ENCODE measurements at places on chromosomes 16 and 17.

- no peak for DNase-seq
These were observed 109.9 kb downstream of the VPS53 start for GRCh38 chr17:604765-605164.

GRCh38 chr17:4235372-4236279 is 28.2 kb downstream of the ANKFY1 start:
- DNase-seq, result no peak

DNA sequence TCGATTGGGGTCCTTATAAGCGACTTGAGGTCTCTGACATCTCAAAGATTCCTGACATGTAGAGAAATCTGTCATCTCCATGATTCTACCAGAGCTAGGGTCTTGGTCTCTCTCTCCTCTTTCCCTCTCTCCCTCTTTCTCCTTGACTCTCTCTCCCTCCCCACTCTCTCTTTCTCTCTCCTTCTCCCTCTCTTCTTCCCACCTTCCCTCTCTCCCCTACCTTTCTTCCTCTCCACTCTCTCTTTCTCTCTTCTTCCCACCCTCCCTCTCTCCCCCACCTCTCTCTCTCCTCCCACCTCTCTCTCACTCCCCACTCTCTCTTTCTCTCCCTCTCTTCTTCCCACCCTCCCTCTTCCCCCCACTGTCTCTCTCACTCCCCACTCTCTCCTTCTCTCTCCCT is 32.6 kb downstream of the B4GALNT2 start:
- DNase-seq, result no peak

GRCh38 chr16:78877114-78877655 is 723.4 kb downstream of the MAF start:
- no peak for DNase-seq

DNA sequence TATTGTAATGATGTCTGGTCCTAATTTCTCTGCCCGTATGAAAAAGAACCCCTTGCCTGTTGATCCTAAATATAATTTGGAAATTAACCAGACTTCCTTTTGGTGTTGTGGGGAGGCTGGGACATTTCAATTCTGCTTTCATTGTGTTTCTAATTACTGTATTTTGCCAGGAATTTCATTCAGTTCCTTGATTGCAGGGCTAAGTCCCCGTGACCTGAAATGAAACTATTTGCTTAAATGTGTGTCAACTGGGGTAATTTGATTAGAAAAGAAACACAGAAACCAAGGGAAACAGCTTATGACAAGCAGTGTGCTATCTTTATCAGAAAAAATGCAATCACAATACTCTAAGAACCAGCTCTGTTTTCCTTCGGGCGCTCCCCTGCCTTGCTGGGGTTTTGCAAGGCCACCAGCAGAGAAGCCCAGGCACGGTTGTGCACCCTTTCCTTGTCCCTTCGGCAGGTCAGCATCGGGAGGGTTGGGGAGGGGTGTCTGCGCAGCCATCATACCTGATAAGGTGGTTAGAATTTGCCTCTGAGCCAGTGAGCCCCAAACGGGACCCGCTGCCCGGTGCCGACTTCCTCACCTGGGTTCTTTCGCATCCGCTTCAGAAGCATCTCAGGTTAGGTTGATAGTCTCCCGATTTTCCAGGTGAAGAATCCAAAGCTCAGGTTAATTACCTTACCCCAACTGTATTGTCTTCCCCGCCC is 19.4 kb downstream of the KLHL36 start:
- DNase-seq, result no peak

DNA sequence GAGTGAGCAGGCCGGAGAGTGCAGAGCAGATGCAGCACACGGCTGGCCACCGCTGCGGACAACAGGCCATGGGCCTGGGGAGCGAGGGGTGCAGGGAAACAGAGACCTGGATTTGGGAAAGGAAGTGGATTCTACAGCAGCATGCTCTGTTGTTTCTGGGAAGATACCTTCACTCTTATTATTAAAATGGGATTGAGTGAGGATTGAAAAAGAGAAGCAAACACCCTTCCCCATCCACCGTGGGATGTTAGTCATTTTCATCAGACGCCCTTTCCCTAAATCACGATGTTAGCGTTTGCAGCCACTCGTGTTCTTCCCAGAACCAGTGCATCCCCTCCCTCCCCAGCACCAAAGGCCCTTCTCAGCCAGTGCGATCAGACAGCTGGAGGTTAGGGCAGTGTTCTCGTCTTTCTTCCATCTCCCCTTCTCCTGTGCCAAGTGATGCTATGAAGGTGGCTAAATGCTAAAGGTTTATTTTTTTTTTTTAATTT is 196.5 kb upstream of the CHMP6 start:
- no peak for DNase-seq

DNA sequence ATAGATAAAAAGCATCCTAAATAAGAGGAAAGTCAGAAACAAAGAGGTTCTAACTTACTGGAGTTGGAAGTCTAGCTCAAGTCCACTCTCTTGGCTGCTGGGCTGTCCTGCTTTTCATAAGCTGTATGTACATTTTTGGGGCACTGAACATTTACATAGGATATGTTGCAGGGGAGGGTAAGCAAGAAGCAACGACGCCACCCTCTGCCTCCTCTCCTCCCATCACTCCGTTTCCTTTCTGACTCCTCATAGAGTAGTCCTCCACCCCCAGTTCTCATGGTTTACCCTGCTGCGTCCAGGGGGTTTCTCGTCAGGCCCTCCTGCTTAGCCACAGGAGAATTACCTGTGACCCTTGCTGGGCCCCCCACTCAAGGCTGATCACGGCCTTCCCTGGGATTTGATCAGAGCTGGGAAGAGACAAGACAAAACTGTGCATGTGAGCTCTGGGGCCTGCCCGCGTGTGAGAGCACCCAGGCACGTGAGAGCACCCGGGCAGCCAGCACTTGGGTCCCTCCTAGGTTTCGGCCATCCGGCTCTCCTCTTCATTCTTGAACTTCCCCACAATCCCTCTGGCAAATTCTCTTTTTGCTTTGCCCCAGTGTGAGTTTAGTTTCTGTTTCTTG is 37.1 kb downstream of the TMEM11 start:
- DNase-seq, result no peak

DNA sequence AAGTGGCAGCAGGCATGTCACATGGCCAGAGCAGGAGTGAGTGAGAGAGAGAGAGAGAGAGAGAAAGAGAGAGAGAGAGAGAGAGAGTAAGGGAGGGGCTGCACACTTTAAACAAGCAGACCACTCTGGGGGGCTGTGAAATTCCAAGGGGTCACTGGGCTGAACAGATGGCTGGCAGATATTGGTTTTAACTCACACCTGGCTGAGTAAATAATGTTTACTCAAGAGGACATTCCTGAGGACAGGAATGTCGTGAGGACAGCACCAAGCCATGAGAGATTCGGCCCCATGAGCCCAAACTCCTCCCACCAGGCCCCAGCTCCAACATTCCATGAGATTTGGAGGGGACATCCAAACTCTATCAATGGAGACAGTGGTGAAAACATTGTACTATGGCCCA is 269.7 kb downstream of the CBLN1 start:
- DNase-seq, result no peak

DNA sequence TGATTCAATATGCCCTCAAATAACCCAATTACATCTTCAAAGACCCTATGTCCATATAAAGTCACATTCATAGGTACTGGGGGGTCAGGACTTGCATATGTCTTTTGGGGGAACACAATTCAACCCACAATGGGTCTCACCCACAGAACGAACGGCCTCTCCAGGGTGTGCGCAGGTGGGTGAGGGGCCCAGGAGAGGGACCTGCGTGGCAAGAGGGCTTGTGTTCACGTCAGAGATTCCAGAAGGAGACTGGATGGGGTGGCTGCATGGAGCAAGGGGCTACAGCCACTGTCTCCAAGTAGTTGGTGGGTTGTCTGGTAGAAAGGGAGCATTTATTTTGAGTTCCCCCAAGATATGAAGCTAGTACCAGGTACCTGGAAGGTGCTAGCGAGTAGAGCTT is 212.2 kb downstream of the SEC14L1 start:
- peak; percentile 40 for DNase-seq

GRCh38 chr17:57975044-57975443 is 13.0 kb downstream of the VEZF1 start:
- no peak for DNase-seq

- no peak for DNase-seq
These were observed 37.4 kb downstream of the CDH13 start for GRCh38 chr16:82664181-82664580.

DNA sequence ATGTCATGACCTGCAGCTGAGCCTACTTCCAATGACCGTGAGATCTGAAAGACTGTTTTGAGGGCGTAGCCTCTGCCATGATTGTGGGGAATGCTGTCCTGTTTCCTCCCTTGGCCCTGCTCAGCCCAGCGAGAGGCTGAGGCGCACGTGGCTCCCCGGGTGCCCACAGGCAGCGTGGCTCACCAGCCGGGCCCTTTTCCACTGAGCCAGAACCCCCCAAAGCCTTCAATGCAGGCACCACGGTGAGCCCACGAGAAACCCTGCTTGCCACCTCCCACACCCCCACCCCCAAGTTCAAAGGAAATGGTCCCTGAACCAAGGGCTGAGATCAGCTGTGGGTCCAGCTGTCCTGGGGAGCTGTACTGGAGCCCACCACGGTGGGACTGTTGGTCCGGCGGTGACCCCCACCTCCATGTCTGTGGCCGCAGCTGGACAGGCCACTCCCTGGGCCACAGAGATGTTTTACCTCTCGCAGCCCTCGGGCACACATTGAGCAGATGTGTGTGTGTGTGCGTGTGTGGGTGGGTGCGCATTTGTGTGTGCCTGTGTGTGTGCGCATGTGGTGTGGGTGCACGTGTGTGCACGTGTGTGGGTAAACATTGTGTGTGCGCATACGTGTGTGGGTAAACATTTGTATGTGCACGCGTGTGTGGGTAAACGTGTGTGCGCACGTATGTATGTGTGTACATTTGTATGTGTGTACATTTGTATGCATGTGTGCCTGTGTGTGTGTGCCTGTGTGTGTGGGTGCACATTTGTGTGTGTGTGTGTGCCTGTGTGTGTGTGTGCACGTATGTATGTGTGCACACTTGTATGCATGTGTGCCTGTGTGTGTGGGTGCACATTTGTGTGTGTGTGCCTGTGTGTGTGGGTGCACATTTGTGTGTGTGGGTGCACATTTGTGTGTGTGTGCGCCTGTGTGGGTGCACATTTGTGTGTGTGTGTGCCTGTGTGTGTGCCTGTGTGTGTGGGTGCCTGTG is 5.0 kb upstream of the MC1R start:
- no peak for DNase-seq

DNA sequence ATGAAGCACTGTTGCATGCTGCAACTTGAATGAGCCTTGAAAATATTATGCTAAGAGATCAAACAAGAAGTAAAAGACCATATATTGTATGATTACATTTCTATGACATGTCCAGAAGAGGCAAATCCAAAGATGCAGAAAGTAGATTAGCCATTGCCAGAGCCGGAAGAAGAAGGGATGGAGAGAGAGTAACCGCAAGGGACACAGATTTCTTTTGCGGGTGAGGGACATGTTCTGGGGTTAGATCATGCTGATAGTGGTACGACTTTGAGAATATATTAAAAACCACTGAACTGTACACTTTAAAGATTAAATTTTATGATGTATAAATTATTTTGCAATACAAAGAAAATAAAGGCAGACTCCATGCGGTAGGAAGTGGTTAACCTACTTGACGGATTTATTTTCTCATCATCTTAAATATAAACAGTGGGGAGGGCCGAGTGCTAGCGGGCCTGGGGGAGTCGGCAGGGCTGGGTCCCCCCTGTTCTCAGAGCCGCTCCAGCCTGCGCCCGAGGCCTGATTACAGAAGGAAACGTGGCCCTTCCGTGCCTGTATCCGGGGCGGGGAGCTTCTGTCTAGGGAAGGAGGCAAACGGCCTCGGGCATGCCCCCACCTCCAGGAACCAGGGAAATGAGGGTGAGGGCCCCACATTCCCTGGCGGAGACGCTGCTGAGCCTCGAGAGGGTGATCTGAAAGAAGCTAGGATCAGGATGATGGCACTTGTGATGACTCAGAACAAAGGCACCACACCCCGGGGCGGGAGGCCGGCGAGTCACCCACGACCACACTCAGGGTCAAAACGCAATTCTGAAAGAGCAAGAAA is 48.0 kb downstream of the SHCBP1 start:
- no peak for DNase-seq

GRCh38 chr16:72858665-72859493 is 189.0 kb downstream of the ZFHX3 start:
- no peak for DNase-seq

DNA sequence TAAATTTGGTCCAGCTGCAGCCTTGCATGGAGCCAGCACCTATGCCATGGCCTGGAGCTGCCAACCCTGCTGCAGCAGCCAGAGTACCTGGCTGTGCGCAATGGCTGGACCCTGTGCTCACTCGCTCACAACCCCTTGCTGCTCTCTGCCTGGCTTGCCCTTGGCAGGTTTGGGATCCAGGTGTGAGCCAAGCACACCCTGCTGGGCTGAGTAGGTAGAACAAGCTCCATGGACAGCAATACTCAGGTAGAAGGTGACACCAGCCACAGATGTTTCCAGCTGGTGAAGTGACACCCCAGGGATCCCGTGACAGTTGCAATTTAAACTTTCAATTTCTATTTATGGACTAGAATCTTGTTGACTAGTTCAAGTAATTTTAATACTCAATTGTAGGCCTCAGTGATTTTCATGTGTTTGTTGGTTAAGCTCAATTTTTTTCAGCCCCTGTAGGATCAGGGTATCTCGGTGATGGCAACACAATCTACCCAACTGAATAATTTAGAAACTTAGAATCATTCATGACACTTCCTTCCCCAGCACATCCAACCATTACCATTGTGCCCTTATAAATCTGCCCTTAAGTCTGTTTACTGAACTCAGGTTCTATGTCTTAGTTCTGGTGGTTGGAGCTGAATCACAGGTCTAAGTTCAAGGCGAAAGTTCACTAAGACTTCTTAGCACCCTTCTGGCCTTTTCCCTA is 480.0 kb downstream of the PMP22 start:
- no peak for DNase-seq

- no peak for DNase-seq
These were observed 16.5 kb downstream of the DNAH17 start for GRCh38 chr17:78560731-78561130.

- no peak for DNase-seq
These were observed 158.5 kb upstream of the RPH3AL start for GRCh38 chr17:511001-511698.

GRCh38 chr16:24689128-24689527 is 40.3 kb upstream of the TNRC6A start:
- no peak for DNase-seq
